ENCODE measurements at places on chromosomes 7 and 10. TPM values are rescaled to one million over a fixed set of nuclear protein-coding genes. Genes with fewer than 3 reads are reported as not detected.

Gene FGFR2
- 0.54 TPM for polyA plus RNA-seq

Gene IGF2BP3
- polyA plus RNA-seq: 27.8 TPM

Gene EN2
- polyA plus RNA-seq: 0.71 TPM

Gene ARHGEF5
- 2.5 TPM for polyA plus RNA-seq

- DNase-seq: no peak
These were observed 25.4 kb upstream of the ANK3 start for GRCh38 chr10:60414877-60415585.

DNA sequence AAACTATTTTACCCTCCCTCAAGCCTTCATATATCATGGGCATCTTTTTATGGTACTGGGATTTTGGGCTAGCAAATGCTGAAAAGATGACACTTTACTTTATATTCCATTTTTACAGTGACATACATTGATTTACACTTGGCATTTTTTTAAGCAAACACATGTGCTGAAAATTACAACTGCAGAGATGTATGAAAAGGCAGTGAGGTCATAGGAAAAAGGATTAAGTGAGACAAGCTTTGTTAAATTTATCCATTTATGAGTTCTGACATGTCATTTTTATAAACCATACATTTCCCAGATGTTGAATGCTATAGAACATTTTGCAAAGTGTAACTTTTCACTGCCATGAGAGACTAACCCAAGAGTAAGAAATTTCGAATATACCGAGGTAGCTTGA, 68.8 kb upstream of the RSU1 start:
- DNase-seq: no peak

DNA sequence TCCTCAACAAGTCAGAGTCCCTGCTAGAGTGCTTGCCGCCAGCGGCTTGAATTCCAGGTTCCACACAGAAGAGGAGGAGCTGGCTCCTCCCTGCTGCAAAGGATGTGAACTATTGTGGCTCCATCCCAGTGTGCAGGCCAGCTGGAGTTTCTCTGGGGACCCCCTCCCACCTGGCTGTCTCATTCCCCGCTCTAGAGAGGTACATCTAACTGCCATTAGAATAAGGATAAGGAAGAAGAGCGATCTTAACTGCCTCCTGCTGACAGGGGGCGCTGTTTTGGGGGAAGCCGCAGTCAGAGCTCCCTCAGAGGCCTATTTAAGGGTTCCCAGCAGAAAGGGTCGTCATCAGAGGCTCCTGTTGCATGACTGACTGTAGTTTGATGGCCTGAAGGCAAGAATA, 40.8 kb upstream of the HECW1 start:
- no peak for DNase-seq

- no peak for DNase-seq
These were observed 128.9 kb downstream of the CELF2 start for GRCh38 chr10:11146402-11147171.

- no peak for DNase-seq
These were observed 11.9 kb upstream of the OPALIN start for GRCh38 chr10:96370584-96371157.

- DNase-seq: no peak
These were observed 2.8 kb downstream of the SMO start for GRCh38 chr7:129191272-129191671.

- no peak for DNase-seq
These were observed 338.6 kb upstream of the SEMA3A start for GRCh38 chr7:84533182-84533581.

GRCh38 chr7:129386506-129386905, 47.7 kb upstream of the STRIP2 start:
- DNase-seq: no peak
